ENCODE measurements at places on chromosomes 6 and 20.

- DNase-seq: no peak
Observed at GRCh38 chr6:169589293-169589692, 112.5 kb downstream of the WDR27 start.

GRCh38 chr20:14288341-14289330, 48.8 kb downstream of the FLRT3 start:
- no peak for DNase-seq

DNA sequence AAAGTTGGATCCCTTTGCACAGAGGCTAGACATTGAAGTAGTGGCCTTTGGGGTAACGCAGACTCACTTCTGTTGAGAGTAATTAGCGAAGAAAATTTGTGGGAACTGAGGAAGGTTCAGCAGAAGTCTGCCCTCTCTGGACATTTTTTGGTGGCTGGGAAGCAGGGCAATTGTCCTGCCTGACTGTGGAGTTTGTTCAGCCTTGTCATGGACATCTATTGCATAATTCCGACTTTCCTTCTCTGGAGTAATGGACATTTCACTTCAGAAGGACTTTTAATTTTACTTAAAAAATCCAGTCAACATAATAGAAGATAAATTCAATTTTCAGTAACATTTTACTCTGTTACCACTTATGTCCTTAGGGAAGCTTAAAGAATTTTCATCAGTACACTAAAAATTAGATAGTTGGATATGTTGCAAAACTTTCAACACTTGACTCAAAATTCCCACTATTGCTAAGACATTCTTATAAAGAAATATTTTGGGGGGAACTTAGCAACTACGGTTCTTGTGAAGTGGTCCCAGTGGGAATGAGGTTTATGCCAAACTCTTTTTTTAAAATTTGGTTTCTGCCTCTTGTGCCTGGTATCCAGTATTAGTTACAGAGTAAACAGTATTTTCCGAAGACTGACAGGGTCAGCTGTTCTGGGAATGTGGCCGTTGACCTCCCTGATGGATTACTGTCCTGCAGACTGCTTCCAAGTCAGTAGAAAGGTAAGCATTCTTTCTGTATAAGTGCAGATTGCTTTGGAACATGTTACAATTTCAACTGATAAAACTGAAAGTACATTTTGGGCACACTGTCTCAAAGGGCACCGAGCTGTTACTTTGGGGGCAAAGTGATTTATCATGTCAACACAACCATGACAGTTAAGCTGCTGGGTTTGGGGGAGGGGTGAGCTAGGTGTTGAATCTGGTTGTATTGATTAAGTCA, 100.6 kb upstream of the MLIP start:
- no peak for DNase-seq

DNA sequence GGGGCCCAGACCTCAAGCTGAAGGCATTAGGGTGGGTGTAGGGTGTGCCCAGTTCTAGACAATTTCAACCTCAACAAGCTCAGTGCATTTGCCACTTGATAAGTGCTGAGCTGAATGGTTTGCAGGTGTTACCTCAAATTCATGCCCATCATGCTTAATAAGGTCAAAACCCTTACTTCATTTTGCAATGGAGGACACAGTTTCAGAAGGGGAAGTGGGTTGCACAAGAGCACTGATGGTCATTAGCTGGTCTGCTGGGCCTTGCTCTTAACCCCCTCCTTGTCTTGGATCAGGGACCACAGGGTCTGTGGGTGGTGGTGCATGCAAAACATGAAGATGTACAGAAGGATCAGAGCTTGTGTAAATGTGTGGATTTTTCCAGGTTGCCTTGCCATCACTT, 71.0 kb upstream of the SIRPA start:
- no peak for DNase-seq

DNA sequence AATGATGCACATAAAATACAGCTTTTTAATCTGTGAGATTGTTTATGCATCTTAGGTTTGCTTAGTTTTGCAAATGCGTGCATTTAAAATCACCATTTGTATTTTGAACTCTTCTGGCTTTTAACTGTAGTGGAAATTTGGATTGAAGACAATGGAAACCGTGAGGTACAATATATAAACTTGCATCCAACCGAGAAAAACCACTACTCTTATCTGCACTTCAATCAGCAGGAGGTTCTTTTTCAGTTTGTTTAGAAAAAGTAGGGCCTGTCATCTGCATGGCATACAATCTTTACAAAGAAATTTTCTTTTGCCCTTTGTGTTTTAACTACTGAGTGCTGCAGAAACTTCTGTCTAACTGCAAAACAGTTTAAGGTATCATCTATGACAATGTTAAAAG, 132.8 kb downstream of the LAMA2 start:
- no peak for DNase-seq

DNA sequence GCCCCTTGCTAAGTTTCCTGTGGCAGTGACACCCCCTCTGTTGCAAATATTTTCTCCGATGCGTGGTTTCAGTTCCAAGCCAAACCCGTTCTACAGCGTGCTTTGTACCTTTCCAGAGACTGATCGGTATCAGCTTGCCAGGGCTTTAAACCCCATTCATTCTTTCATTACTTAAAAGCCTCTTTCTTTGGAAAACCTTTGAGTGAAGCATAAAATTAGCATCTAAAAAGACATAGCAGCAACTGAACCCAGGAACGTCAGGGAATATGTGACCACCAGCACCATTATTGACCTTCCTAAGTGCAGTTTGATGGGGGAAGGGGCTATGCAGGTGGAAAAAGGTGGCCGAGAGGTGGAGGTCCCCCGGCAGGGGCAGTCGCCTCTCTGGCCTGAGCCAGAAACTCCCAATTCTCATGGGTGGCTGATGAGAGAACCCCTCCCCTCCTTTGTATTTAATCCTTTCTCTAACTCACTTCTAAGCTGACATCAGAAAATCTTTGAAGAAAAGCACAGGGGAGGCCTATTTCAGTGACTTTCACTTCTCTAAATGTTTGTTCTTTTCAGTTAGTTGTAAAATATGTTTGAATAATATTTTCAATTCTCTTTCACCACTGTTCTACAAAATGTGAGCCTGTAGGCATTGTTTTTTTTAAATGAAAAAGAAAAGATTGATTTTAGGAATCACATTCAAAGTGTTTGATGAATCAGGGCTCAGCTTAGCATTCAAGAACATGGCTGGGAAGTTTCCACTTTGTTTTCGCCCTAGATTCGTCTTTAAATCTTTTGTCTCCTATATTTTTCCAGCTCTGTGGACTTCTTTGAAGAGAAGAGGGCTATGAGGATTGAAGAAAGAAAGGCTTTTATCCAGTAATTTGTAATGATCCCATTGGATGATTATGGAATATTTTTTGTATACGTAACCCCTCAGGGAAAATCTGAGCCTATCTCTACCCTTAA, 89.2 kb downstream of the RSPH3 start:
- DNase-seq: no peak

GRCh38 chr6:22766979-22767378, 197.6 kb downstream of the HDGFL1 start:
- no peak for DNase-seq

- no peak for DNase-seq
Observed at GRCh38 chr6:44474643-44475042, 87.1 kb downstream of the CDC5L start.

DNA sequence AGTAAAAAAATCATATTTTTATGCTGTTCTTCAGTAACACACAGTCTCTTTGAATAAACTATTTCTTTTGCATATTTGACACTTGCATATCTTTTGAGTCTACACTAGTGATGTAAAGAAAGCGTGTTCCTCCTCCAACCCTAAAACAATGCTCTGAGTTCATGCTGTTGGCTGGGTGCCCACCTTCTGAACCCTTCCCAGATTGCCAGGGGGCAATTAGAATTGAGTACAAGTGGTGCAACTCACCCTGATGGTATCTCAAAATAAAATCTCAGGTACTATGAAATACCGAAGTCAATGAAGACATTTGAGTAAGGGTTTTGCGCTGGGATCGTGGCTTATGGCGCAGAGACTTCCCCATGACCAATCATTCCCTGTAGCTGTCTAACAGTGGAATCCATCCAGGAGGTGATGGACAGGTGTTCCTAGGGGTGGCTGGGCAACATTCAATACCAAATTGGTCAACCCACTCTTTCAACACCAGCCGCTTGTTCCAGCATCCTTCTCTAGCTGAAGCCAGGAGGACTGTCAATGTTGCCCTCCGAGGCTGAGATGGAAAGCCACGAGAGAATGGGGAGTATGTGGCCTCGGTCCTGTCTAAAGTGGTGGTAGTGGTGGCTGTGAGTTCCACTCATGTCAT, 94.4 kb upstream of the ZNFX1 start:
- no peak for DNase-seq

Measured in T-helper 1 cell (primary cell).